ENCODE measurements at places on chromosomes 5 and 9. TPM values are rescaled to one million over a fixed set of nuclear protein-coding genes. Genes with fewer than 3 reads are reported as not detected.

DNA sequence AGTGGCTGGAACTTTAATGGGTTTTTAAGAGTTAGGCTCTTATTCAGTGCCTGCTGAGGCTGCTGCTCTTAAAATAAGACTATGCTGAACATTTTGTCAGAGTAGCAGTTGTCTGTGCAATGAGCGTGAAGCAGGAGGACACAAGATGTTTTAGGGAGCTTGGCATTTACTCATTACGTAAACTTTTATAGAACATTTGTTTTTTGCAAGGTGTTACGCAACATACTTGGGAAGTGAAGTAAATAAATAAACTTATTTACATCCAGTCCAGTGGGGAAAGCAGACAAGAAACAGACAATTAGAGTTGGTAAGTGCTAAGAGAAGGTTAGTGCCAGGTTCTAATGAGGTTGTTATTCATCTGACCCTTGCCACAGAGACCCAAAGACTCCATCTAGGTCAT lies 226.0 kb downstream of the HINT1 start:
- DNase-seq = no peak

DNA sequence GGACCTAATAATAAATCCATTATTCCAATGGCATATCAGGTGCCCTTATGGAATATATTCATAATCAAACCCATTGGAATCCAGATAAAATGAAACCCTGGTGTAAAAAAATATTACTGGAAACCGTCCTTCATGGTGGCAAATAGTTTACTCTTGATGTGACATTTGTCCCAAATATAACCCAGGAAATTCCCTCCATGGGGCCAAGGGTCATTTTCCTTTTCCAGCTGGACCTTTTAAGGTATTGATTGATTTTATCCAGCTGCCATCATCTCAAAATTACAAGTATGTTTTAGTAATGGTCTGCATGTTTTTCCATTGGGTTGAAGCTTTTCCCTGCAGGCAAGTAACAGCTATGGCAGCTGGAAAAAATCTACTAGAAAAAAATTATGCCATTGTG lies 8.4 kb upstream of the UGT3A1 start:
- DNase-seq = no peak

DNA sequence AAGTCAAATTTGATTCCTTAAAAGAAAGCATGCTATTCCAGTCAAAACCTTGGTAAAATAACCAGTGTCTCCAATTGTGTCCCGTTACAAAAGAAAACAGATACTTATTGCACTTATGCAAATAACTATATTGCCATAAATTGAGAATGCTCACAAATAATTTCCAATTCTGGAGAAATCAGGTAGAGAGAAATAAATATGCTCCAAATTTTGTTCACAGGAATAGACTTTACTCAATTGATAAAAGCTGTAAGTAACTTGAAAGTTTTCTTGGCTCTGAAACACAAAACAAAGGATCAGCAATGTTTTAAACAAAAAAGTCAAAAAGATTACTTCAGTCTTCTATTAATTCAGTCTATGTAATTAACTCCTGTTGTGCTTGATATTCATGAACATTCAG lies 7.8 kb upstream of the DTWD2 start:
- DNase-seq = no peak

PCDHAC1 gene
- total RNA-seq = 0.15 TPM

PHF24 gene
- total RNA-seq = 0.57 TPM

GRCh38 chr9:133370685-133371084 lies 5.2 kb downstream of the SURF4 start:
- DNase-seq = no peak

GRCh38 chr5:130216286-130216685 lies 312.0 kb downstream of the CHSY3 start:
- DNase-seq = no peak

GRCh38 chr9:84478996-84479395 lies 138.4 kb upstream of the SLC28A3 start:
- no peak for DNase-seq

GRCh38 chr5:124021776-124022175 lies 509.8 kb downstream of the CSNK1G3 start:
- no peak for DNase-seq

DNA sequence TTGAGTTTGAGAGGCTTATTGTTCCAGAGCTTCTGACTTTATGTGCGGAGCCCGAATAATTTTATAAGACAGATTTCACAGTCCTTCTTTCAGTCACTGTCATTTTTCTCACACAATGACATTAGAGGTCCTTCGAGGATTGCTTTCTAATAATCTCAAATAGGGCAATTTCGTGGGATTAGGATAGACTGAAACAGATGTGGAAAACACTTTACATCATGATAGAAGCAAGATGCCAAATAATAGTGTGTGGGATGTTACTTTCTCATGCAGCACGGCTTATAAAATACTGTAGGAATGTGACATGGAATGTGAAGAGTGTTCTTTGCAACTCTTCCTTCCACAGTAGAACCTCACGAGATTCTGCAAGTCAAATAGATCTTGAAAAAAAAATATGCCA lies 451.3 kb downstream of the SEMA5A start:
- DNase-seq = no peak

IFNA2 gene
- total RNA-seq = not detected

DNA sequence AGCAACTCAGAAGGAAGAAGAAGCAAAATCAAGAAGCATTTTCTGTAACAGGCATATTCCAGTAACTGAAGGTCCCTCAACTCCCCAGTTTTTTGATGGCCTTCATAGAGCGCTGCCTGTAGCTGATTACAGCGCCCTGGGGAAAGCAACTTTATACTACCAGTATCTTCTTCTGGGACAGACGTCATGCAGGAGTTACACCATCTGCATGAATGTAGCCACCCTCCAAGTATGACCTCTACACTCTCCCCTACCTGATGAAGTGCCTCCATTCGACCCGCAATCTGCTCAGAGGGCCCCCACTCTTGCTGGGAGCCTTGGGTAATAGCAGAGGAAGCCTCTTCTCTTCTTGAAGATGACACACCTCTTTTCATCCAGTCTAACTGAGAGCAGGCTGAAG lies 21.0 kb upstream of the SH3TC2 start:
- no peak for DNase-seq

Measured in aorta (tissue), 5 donors.